Epithelial cell of esophagus (primary cell): ENCODE measurements at places on chromosomes 6 and 20.

GRCh38 chr6:41720262-41720620 is 15.2 kb downstream of the TFEB start:
- DNase-seq: no peak

DNA sequence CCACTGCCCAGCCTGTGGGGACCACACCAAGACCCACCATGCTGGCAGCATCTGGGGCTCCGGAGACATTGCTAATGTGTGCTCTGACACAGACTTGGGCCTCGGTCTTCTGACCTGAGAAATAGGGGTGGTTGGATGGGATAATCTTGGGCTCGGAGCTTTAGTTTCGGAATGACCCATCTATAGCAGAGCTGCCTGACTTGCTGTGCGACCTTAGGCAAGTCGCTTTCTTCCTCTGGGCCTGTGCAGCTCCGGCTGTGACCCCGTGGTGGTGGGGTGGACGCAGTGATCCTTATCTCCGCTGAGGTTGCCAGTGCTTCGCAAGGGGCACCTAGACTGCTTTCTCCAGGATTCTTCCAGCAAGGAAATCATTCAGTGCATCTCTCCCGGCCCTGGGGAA is 43.7 kb downstream of the CEBPB start:
- no peak for DNase-seq

- DNase-seq: peak; percentile 15
Observed at GRCh38 chr6:70860045-70860444, 96.8 kb downstream of the B3GAT2 start.

- no peak for DNase-seq
Observed at GRCh38 chr20:42005211-42005610, 387.0 kb upstream of the CHD6 start.

GRCh38 chr20:3800256-3800877 is 4.3 kb downstream of the CDC25B start:
- DNase-seq: no peak

- DNase-seq: no peak
Observed at GRCh38 chr6:106630366-106630765, 988 bp downstream of the QRSL1 start.

GRCh38 chr20:61236713-61237112 is 15.3 kb upstream of the CDH4 start:
- DNase-seq: no peak

- DNase-seq: no peak
Observed at GRCh38 chr6:16007146-16007545, 121.7 kb upstream of the MYLIP start.

DNA sequence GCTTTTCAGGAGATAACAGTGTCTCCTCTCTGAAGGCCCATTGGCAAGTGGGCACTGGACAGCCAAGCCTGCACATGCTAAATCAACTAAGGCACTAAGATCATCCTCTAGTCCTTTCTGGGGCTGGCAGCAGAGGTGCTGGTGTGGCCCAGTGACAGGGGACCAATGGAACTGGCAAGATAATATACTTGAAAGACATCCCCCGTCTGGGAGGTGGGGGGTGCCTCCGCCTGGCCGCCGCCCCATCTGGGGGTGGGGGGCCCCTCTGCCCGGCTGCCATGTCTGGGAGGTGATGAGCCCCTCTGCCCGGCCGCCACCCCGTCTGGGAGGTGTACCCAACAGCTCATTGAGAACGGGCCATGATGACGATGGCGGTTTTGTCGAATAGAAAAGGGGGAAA is 223.3 kb downstream of the UNC5CL start:
- no peak for DNase-seq

- DNase-seq: no peak
Observed at GRCh38 chr20:52760791-52761190, 211.4 kb upstream of the TSHZ2 start.

- peak; percentile 2 for DNase-seq
Observed at GRCh38 chr20:8066662-8067061, 47.1 kb upstream of the TMX4 start.

GRCh38 chr20:49843139-49843538 is 30.5 kb downstream of the SLC9A8 start:
- DNase-seq: no peak

DNA sequence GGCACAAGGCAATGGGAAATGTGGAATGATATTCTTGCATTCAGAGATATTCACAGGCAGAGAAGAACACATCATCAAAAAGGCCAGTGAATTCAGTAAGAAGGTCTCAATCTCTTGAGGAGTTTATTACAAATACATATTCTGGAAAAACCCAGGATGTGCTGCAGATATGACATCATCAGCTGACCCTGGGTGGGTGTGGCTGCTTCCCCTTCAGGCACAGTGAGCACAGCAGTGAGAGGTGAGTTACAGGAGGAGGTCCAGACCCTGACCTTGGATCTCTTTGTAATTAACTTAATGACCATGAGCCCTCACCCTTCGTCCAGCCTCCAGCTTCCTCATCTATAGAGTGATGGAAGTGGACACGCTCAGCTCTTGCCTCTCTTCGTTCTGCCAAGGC is 147.5 kb upstream of the SYNDIG1 start:
- DNase-seq: no peak

GRCh38 chr20:1301031-1301529 is 27.9 kb downstream of the SDCBP2 start:
- DNase-seq: peak; percentile 61

GRCh38 chr6:155880900-155881299 is 425.3 kb upstream of the NOX3 start:
- DNase-seq: no peak

- DNase-seq: peak; percentile 54
Observed at GRCh38 chr6:99458319-99458718, 33.2 kb upstream of the PNISR start.

- DNase-seq: peak; percentile 100
Observed at GRCh38 chr6:37244430-37245310, 12.9 kb upstream of the TBC1D22B start.

GRCh38 chr20:24954566-24954965 is 5.5 kb downstream of the CST7 start:
- no peak for DNase-seq

DNA sequence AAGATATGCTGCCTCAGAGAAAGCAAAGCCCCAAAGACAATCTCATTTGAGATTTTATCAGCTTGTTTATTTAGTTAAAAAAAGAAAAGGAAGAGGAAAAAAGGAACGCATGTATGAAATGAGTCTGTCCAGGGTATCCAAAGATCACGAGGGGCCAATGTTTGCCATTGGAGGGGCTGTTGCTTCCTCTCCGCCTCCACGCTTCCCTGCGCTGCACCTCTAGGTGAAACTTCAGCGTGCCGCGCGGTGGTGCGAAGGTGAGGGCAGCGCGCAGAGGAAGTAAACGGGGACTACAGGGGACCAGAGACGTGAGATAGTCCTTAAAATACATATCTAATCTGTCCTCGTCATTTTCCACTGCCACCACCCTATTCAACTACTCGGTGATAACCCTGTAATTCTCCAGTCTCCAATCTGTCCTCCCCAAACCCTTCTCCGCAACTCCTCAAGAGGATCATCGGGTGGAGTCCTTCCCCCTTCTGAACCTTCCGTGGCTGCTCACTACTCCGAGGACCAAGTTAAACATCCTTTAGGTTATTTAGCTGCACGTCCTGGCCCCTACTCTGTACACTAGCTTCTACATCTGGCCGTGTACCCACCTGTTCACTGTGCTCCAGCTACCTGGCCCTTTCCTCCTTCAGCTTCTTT is 1.1 kb upstream of the DCBLD1 start:
- no peak for DNase-seq

DNA sequence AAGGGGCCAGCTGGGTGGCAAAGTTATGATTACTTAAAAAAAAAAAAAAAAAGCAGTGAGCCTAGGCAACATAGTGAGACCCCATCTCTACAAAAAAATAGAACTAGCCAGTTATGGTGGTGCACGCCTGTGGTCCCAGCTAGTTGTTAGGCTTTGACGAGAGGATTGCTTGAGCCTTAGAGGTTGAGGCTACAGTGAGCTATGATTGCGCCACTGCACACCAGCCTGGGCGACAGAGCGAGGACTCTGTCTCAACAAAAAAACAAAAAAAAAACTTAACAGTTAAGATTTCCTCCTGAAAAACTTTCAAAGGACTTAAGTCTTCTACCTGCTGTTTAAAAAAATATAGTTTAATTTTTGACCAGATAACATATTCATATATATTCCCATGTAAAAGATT is 2.4 kb downstream of the GTSF1L start:
- no peak for DNase-seq

DNA sequence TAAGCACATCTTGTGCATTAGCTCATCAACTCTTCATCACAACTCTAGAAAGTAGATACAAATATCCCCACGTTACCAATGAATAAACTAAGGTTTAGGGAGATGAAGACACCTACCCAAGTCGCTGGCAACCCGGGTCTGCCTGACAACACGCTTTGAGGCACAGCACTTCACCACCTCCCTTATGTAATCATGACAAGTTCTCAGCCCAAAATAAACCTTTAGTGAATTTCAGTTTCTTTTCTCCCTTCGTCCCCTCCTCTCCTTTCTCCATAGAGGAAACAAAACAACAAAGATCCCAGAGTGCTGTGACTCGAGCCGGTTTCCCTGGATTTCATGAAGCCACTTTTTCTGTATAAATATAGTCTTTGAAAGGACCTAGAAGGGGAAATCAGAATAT is 105.4 kb downstream of the MAFB start:
- no peak for DNase-seq

DNA sequence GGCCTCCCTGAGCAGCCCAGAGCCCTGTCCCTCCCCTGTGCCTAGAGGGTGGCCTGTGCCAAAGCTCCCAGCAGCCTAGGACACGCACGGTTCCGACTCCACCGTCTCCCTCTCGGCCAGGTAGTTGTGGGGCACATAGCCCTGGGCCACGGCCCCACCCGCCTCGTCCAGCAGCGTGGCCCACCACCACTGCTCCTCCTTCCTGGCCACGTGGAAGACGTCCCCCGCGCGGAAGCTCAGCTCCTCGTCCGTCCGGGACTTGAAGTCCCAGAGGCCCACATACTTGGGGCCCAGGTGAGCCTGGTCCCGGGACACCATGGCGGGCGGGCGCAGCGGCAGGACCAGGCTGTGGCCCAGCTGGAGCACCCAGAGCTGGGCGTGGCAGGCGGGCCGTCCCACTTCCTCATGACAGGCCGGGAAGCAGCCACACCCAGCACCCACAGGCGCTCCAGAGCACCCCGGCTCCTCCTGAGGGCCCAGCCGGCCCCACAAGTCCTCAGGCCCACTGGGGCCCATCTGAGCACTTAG is at the start of gene PTK6:
Gene PTK6 (minus strand): TSS at position 380 of the 528 bp plus-strand sequence. CDS start 62 bp downstream, at position 318.
- DNase-seq: peak; percentile 69
